Hematopoietic multipotent progenitor cell treated with erythropoietin and hydrocortisone succinate and interleukin-3 and kit ligand, for 4 days (in vitro differentiated cells): ENCODE measurements at places on chromosomes 11 and 22.

DNA sequence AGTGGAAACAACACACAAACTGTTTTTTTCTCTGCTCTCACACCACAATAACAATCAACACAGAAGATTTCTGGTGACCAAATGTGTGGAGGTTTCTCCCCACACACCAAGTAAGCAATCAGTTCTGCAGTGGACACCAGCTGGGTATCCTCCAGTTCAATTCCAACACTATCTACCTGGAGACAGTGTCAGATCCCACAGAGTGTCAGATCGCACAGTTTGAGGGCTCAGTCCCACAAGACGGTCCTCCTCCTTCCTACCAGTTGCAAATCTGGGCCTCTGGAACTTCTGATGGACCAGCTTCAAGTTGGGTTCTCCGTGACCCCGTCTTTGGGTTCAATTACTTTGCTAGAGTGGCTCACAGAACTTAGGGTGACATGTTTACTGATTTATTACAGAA lies 9.0 kb downstream of the SWAP70 start:
- no peak for DNase-seq

- peak; percentile 54 for DNase-seq
Observed at GRCh38 chr22:50102946-50103345, 13.1 kb downstream of the MOV10L1 start.

DNA sequence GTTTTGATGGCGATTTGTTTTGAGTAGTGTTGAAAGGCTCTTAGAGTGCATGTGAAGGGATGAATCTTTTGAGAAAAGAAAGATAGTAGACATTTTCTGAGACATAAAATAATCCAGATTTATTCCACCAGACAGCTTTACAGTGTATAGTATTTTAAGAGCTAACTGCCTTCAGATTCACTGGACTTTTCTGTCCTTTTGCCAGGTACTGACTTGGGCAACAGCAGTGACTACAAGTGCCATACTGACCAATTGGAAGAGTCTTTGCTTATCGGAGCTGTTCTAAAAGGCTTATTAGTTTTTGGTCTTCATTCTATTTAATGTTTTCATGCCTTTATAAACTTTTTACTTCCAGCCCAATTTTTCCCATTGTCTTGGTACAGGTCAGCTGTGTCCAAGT lies 32.5 kb downstream of the RTN3 start:
- no peak for DNase-seq

DNA sequence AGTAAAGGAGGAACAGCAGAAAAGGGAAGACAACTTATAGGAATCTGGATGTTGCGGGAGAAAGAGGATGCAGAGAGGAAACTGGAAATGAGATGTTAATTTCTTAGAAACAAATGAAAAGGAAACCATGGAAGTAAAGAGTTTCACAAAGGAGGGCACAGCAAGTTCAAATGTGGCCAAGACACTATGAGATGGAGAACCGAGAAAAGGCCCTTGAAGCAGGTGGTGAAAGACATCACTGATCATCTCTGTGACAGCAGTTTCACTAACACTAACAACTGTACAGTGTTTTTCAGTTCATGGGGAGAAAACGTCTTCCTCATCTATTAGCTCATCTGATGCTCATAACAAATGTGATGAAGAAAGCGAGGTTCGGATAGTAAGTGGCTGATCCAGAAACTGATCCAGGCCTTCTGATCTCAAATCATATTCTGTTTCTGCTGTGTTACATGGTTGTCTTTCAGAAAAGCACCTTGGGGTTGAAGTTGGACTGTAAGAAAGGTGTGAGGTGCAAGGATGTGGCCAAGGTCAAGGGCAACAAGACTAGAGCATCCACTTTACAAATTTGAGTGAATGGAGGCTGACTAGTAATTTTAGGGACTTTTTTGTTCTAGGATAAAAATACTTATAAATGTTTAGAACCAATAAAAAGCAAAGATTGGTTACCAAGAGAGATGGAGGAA lies 492.1 kb upstream of the CADM1 start:
- no peak for DNase-seq

DNA sequence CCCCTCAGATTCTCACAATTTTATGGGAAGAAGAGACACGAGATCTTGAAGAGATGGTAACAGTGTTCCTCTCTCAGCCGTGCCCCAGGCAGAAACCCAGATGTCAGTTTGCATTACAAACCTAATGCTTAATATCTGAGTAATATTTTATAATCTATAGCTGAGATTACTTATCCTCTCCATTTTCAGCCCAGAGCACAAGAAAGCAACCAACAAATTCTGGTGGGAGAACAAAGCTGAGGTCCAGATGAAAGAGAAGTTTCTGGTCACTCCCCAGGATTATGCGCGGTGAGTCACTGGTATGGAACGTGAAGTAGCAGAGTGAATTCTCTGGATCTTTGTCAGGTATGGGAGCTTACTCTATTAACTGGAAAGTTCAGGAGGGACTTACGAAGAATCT lies 884 bp downstream of the CENATAC start:
- DNase-seq, result no peak

GRCh38 chr22:38317995-38318715 lies 922 bp upstream of the CSNK1E start:
- DNase-seq, result peak; percentile 84

DNA sequence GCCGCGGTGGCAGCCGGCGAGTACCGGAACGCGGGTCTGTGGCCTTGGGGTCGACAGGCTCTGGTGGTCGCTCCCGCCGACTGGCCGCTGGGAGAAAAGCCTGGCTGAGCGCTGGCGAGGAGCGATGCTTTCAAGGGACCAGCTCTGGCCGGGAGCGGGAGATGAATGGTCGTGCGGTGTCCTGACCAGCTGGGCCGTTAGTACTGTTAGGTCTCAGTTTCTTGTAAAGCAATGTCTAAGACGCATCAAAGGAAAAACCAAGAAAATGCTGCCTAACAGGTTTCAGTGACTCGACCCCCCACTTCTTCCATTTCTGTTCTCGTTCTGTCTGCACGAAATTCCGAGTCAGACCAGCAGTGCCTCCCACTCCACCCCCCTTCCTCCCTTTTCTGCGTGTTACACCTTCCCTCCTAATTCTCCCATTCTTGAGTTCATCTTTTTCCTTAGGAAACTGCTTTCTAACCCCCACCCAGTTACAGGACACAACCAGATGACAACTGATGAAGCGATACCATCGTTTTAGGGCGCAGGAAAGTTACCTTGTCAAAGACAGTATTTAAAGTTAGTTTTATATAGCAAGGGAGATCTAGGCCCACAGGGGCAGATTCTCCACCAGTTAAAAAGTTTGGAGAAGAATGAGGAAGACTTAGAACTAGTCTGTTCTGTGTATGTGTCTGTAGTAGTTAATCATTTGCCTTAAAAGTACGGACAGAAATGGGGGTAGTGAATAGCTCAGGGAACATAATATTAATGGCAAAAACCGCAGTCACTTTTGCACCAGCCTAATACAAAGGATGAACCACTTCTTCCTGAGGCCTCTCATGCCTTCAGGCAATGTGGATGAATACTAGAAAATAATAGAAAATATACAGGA lies 1.0 kb downstream of the CUL5 start:
- peak; percentile 41 for DNase-seq

- DNase-seq, result no peak
Observed at GRCh38 chr11:11456866-11457265, 103.8 kb upstream of the CSNK2A3 start.

DNA sequence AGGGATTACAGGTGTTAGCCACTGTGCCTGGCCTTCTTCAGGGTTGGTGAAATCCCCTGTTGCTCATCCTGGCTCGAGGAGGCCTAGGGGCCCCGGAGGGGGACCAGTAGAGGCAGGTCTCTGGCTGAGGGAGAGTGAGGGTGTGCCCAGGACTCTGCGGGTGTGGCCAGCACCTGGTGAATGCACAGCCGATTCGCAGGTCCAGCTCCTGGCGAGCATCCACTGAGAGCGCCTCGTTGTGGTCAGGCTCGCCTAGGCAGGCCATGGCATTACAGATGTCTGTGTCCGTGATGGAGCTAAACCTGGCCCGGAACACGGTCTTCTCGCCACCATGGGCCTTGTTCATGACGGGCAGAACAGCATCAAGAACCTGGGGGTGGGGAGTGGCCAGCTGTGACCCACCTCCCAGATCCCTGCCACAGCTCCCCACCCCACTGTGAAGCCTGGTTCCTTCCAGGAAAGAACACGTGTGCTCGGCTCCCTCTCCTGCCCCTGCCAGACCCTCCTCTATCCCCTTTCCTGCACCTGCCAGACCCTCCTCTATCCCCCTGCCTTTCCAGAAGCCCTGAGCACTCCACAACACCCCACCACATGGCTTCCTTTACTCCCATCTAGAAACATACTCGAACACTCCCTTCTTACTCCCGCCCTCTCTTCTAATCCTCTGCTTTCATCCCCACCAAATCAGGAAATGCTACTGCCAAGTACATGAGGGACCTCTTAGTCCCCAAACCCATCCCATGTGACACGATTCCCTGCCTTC lies 12.4 kb downstream of the TOP3B start:
- no peak for DNase-seq

DNA sequence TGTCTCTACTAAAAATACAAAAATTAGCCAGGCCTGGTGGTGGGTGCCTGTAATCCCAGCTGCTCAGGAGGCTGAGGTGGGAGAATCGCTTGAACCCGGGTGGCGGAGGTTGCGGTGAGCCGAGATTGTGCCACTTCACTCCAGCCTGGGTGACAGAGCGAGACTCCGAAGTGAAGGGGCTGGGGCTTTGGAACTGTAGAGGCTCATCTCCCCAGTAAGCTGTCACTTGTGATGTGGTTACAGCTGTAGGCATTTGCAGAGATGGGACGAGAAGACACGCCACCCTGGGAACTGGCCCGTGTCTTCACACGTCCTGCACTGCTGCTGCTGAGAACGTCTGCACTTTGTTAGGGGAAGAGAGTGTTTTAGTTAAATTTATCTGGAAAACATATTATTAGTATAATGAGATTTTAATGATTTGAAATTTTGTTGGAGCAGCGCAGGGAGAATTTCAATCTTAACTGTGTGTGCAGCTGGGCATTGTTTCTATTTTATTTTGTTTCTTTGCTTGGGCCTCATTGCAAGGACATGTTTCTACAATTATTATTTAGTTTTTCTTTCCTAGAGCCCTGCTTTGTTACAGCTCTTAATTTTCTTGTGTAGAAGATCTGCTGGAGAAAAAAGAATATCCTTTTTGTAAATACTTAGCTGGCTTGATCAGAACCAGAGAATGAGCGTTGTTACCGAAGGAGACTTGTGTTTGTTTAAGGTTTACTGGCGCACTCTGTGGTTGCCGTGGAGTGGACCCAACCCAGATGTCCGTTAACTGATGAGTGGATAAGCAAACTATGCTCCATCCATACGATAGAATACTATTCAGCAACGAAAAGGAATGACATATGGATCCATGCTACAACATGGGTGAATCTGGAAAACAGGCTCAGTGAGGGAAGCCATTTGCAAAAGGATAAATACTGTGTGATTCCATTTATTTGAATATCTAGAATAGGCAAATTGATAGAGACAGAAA lies 18.4 kb downstream of the PARVB start:
- DNase-seq, result peak; percentile 50

DNA sequence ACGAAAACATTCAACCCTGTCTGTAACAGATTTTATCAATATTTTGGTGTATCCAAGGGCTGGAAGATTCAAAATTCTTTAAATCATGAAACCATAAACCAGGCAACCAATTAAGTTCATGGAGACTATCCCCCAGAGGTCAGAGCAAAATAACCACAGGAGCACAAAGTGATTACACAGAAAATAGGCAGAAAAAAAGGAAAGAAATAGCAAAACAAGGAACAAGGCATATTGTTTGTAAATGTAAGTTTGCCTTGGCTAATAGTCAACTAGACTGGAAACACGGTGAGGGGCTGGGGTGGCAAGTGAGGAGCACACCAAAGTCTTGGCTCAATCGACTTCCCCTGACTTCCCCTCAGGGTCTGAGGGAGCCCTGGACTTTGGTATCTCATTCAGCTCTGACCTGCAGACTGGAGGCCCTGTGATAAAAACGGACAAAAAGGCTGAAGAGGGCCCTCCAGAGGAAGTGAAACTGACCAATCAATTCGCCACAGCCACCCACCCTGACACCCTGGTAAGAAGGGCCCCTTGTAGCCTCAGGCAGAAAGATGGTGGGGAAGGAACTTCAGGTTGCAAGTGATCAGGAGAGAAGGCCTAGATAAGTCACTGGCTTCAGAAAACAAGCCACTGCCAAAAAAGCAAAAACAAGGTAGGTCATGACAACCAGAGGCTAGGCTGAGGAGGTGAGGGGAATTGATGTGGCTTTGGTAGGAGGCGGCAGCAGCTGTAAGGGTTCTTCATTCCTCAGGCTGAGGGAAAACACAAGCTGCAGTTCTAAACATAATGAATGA lies 1.8 kb downstream of the SIK3 start:
- peak; percentile 70 for DNase-seq
